ENCODE measurements at places on chromosomes 13 and 19. TPM values are rescaled to one million over a fixed set of nuclear protein-coding genes. Genes with fewer than 3 reads are reported as not detected.

Gene ZNF57
- 3.5 TPM for total RNA-seq

Gene CPB2
- total RNA-seq: not detected

Gene SULT2A1
- not detected for total RNA-seq

Gene LGALS7
- 0.38 TPM for total RNA-seq

Gene IZUMO1
- total RNA-seq: not detected

Gene BRME1
- total RNA-seq: 0.46 TPM

Gene ANGPTL4
- 655 TPM for total RNA-seq

Gene RELB
- 38.8 TPM for total RNA-seq

Gene TMEM161A
- total RNA-seq: 24.3 TPM

Gene LGALS14
- total RNA-seq: not detected

Gene ZNF729
- total RNA-seq: not detected

Gene BCL2L12
- total RNA-seq: 68.1 TPM

Gene LPAR2
- 4.7 TPM for total RNA-seq

Gene CAPN12
- total RNA-seq: 4.9 TPM

Gene AMH
- 15.5 TPM for total RNA-seq

Gene SLC25A42
- 1.0 TPM for total RNA-seq

Gene ZNF607
- total RNA-seq: 5.8 TPM

Gene XPO4
- total RNA-seq: 6.2 TPM

Gene CSNK1G2
- total RNA-seq: 49.6 TPM

Gene ZNF558
- total RNA-seq: 7.4 TPM
